RWPE2 (cell line): ENCODE measurements at places on chromosomes 5 and 9.

- DNase-seq: no peak
Measured at GRCh38 chr5:164721116-164721515, 1215.7 kb downstream of the MAT2B start.

DNA sequence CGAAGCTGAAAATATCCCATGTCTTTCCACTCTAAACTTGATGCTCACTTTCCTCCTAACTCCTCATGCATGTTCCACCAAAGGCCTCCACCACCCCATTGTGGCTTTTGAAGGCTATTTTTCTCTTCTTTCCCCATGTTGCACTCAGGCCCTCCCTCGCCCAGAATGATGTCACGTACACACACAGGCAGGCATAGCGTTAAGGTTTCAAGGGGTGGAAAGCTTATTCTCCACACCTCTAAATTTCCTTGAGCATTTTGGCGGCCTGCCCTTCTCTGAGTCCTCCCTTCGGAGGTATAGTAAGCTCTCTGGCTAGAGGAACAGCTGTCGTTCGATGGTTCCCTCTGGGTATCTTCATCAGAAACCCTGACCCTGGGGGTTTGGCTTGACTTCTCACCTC, 673.5 kb downstream of the ACTL7B start:
- DNase-seq: no peak

- no peak for DNase-seq
Measured at GRCh38 chr9:99660191-99660636, 161.5 kb upstream of the NR4A3 start.

DNA sequence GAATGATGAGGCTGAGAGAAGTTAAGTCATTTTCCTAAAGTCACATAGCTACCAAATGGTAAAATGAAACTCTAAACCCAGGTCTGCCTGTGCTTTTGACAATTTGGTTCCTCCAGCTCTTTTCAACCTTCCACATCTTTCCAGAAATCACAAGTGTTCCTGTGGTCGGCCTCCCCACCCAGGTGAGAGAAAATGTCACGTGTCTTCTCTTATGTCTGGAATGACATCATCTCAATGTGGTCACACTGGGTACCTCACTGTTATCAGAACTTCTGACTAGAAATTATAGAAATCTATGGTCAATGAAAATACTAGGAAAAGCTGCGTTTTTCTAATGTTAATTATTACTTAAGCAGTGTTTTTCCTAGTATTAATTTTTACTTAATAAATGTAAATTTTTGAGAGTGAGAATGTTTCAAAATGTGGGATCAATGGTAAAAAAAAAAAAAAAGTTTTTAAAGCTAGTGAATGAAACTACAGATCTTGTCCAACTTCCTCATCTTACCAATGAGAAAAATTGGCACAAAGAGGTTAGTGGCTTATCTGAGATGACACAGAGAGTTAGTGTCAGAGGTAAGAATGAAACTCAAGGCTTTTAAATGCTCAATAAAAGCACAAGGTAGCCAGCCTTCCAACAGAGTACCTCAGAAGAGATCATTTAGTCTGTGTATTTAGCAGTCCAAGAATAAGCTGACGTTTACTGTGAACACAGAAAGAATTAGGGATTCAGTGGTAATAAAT, 228.7 kb upstream of the NR4A3 start:
- no peak for DNase-seq

GRCh38 chr5:9596824-9597223, 33.3 kb downstream of the TAS2R1 start:
- DNase-seq: no peak

DNA sequence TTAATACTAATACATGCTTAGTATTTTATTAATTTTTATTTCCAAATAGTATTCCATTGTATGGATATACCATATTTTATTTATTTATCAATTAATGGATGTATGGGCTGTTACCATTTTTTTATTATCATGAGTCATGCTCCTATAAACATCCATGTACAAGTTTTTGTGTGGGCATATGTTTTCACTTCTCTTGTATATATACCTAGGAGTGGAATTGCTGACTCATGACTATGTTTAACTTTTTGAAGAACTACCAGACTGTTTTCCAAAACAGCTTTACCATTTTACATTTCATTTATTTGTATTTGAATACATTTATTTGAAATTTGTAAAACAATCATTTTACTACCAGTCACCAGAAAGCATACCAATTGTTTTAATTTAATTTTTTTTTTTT, 14.1 kb upstream of the LRRC19 start:
- DNase-seq: no peak

- no peak for DNase-seq
Measured at GRCh38 chr9:95273369-95274022, 44.0 kb downstream of the FANCC start.

DNA sequence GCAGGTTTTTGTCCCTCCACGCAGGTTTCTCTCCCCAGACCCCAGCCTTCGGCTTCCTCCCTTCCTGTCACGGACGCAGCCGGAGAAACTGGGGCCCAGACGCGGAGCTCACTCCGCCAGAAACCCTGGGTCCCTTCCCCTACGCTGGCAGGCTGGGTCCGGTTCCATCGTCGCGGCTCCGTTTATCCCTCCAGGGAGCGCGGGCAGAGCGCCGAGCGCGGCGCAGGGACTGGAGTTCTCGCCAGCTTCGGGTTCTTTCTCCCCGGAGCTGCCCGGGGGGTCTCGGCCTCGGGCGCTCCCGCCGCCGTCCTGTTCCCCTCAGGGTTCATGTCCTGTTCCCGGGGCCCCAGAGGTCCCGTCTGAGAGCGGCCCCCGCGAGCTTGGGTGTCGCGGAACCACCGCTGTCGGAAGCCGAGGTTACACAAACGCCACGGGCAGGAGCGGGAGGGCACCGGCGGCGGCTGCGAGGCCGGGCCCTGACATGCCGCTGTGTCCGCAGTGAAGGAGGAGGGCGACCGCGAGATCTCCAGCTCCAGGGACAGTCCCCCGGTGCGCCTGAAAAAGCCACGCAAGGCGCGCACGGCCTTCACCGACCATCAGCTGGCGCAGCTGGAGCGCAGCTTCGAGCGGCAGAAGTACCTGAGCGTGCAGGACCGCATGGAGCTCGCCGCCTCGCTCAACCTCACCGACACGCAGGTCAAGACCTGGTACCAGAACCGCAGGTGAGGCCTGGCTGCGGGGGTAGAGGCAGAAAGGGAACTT, 4.6 kb downstream of the BARHL1 start:
- no peak for DNase-seq

- no peak for DNase-seq
Measured at GRCh38 chr5:6085341-6085860, 292.9 kb downstream of the MED10 start.

DNA sequence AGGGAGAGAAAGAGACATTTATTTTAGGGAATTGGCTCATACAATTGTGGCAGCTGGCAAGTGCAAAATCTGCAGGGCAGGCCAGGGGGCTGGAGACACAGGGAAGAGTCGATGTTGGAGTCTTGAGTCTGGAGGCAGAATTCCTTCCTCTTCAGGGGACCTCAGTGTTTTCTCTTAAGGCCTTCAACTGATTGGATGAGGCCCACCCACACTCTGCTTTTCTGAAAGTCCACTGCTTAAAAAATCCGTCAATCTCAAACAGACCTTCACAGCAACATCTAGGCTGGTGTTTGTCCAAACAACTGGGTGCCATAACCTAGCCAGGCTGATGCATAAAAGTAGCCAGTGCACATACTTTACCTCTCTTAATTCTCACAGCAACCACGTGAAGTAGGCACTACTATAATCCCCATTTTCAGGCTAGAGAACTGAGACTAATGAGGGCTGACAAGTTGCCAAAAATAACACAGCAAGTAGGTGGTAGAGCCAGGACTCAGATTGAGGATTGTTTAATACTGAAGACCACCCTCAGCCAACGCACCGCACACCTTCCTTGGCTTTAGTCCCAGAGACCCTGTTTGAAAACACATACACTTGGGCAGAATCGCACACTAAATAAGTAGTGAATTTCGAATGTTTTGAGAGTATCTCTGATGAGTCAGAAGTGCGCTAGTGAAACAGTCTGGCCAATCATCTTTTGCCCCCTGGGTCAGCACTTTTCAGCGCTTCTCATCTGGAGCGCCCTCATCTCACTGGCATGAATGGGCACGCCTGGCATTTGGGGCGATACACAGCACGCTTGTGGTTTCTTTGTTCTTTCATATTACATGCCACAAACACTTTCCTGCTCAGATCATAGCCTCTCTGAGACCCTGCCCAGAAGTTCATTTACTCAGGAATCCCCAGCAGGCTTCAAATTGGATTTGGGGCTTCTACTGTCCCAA, 591.4 kb downstream of the CCDC171 start:
- peak; percentile 96 for DNase-seq

GRCh38 chr5:180290568-180291233, 1.2 kb downstream of the MAPK9 start:
- no peak for DNase-seq

DNA sequence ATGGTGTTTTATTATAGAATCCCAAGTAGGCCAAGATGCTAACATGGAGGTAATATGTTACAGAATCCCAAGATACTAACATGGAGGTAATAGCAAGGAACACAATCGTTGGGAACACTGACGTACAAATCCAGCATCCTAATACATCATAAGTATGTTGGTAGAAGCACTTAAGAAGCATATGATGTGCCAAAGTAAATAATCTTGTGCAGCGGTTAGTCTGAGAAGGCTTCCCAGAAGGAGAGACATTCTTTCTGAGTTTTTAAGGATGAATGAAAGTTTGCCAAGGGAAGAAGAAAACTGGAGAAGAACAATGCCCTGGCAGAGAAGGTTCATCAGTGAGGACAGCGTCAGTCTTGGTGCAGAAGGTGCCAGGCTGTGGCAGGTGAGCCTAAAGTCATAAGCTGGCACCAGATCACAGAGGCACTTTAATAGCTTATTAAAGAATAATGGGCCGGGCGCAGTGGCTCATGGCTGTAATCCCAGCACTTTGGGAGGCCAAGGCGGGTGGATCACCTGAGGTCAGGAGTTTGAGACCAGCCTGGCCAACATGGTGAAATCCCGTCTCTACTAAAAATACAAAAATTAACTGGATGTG, 294.5 kb upstream of the PIK3R1 start:
- DNase-seq: no peak
